ENCODE measurements at places on chromosomes 2 and 18. TPM values are rescaled to one million over a fixed set of nuclear protein-coding genes. Genes with fewer than 3 reads are reported as not detected.
A peak's percentile ranks its signal among the peaks of the same experiment; 100 is the strongest.

DNA sequence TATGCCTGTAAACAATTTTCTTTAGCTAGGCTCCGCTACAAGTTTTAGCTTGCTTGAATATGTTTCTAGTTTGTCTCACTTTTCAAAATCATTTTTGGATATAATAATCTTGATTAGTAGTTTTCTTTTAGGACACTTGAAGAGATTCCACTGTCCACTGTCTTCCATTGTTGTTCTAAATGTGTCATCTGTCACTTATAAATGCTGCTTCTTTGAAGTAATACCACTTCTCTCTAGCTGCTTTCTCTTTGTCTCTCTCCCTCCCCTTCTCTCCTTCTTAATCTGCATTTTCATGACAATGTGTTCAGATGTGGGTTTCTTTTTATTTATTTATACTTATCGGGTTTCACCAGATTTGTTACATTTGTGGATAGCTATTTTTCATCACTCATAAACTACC, 73.7 kb upstream of the DPP10 start:
- DNase-seq, result no peak
- H3K27ac ChIP-seq, result no peak overlapping the region
- H3K4me3 ChIP-seq, result no peak overlapping the region
- peaks cover 6% of the 10 kb centered on the region for H3K36me3 ChIP-seq
- H3K27me3 ChIP-seq, result no peaks in the 10 kb centered on the region

DNA sequence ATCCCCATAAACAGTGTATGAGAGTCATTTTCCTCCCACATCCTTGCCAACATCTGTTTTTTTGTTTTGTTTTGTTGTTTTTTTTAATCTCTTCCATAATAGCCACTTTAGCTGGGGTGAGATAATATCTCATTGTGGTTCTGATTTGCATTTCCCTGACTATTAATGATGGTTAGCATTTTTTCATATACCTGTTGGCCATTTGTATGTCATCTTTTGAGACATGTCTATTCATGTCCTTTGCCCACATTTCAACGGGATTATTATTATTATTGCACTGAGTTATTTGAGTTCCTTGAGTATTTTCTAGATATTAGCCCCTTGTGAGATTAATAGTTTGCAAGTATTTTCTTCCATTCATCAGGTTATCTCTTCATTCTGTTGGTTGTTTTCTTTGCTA, 223.3 kb downstream of the LPIN1 start:
- no peaks in the 10 kb centered on the region for H3K27me3 ChIP-seq
- H3K27ac ChIP-seq, result no peak overlapping the region
- peaks cover 11% of the 10 kb centered on the region for H3K36me3 ChIP-seq

- H3K36me3 ChIP-seq, result no peaks in the 10 kb centered on the region
- no peaks in the 10 kb centered on the region for H3K27me3 ChIP-seq
- DNase-seq, result no peak
- H3K27ac ChIP-seq, result peak overlapping the region; percentile 9
Observed at GRCh38 chr2:7281231-7282201, 364.3 kb downstream of the RNF144A start.

The POTEJ gene
- total RNA-seq, result not detected
